ENCODE measurements at places on chromosomes 2 and 18.
A peak's percentile ranks its signal among the peaks of the same experiment; 100 is the strongest.

DNA sequence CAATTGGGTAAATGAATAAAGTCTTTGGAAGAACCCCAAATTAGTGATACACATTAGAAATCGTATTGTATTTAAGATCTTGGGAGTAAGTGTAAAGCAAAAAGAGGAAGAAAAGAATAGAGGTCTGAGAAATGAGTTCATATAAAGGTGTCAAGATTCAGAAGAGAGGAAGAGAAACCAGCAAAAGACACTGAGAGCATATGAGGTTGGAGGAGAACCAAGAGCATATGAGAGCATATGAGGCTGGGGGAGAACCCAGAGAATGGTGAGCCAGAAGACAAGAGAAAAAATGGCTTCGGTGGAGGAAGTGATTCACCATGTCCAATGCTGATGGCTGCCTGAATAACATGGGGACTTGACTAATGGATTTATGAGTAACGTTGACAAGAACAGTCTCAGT, 620.1 kb upstream of the GCFC2 start:
- peak; percentile 96 for DNase-seq

DNA sequence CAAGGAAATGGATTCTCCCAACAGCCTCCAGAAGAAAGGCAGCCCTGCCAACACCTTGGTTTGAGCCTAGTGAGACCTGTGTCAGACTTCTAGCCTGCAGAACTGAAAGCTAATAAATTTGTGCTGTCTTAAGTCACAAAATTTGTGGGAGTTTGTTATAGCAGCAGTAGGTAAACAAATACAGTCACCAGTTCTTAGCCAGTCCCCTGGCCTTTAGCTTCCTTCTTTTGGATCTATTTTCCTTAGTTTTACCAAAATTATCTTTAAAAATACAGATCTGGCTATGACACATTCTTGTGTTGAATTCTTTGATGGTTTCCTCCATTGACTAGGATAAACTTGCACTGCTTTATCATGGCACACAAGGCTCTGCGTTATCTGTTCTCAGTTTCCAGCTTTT, 697.9 kb upstream of the FANCL start:
- no peak for DNase-seq

GRCh38 chr18:293536-293935, 25.7 kb upstream of the THOC1 start:
- no peak for DNase-seq

DNA sequence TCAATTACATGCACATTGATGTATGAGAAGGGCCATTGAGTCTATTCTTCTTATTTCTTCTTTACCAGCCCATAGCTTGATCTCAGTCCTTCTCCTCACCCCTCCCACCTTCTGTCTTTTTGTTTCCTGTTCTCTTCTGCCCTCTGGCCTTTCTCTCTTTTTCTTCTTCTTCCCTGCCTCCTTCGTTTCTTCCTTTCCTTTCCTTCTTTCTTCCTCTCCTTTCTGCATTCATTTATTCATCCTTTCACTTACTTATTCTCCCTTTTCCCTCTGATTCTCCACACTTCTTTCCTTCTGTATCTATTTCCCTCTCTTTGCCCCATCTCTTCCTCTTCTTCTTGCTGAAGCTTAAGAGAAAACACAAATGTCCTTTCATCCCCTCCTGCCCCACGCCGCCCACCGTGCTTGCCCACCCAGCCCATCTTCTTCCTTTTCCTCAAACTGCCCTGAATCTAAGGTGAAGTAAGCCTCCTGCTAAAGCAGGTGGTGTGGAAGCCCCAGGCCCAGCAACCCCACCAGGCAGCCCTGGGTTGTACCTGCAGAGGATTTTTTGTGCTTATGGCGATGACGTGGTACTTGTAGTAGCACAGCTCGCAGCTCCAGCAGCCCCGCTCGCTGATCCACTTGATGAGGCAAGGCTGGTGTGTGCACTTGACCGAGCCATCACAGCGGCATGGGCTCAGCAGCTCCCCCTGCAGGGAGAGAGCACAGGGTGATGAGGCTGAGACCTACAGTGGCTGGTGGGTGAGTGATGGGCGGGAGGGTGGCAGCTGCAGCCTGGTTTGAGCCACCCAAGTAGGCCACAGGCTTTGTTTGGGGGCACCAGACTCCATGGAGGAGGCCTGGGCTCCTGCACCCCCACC, 89.0 kb downstream of the MARCHF4 start:
- DNase-seq: no peak
